ENCODE measurements at places on chromosomes 12 and 14.

DNA sequence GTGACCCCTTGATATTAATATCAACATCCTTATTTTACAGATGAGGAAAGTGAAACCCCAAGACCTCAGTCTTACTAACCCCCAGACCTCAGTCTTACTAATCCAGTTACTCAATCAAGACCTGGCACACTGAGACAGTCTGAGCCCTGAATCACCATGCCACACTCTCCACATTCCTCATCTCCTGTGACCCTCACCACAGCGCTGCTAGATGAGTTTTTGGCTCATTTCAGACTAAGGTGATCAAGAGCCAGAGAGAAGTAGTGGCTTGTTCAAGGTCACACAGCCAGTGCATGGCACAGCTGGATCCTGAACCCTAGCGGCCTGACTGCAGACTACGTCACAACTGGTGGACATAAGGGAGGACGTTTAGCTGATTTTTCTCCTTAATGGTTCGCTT, 579.2 kb downstream of the BCL11B start:
- peak; percentile 45 for DNase-seq

GRCh38 chr14:72892103-72892878, 1.6 kb downstream of the DPF3 start:
- DNase-seq, result peak; percentile 39

DNA sequence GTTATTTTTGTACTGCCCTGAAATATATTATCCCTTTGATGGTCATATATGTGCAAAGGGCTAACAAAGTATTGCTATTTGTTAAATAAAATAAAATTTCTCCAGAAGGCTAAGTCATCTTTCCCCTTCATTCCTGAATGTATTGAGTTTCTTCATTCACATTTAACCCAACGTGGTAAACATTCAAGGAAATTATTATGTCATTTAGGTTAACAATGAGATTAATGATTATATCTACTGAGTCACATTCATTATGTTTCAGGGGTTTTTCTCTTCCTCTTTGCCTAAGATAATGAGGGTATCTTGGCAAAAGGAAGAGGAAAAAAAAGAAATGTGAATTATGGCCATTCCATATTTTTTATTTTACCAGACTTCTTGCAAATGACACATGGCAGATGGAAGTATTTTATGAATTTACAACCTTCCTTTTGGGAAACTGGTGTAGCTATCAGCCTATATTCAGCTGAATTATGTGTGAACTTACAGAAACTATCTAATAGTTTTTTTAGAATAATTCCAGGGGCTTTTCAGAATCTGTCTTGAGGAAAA, 27.2 kb downstream of the TSPAN8 start:
- DNase-seq, result peak; percentile 25

DNA sequence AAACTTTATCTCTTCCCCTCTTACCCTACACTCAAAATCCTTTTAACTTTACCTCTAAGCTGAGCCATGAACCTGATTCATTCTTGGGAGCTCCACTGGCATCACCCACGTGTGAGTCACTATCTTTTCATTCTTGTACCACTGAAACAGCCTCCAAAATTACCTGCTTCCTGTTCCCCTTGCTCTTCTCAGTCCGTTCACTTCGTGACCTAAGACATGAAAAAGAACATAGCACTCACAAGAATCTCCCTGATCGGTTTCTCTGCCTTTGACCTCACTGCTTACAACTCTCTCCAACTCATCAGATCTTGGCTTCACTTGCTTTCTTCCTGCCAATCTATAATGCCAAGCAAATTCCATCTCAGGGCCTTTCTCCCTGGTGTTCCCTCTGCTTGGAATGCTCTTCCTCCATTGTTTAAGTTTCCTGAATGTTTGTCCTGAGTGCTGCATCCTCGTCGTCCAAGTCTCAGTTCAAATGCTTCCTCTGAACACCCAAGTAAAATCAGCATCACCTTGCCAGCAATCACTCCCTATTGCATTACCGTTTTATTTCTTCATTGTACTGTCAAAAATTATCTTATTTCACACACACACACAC, 9.2 kb downstream of the GLIPR1 start:
- DNase-seq, result peak; percentile 86

DNA sequence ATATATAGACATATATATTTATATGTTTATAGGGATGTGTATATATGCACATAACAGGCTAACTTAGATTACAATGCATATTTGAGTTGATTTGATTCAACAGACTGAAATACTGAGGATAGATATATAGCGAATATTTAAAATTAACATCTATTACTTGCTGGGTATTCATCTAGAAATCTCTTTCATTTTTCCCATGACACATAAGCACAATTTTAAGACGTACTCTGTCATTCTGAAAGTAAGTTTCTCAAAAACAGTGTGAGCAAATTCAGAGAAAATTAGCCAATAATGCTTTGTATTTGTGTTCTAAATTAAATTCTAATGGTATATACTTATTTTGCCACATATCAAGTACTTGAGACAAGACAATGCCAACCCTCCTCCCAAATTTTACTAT, 907.5 kb upstream of the MDGA2 start:
- DNase-seq, result no peak

GRCh38 chr12:104641862-104642261, 185.1 kb downstream of the CHST11 start:
- DNase-seq, result no peak

- no peak for DNase-seq
These were observed 246.5 kb downstream of the EMP1 start for GRCh38 chr12:13443028-13443427.

GRCh38 chr12:104182621-104183378, 32.8 kb upstream of the TXNRD1 start:
- no peak for DNase-seq

DNA sequence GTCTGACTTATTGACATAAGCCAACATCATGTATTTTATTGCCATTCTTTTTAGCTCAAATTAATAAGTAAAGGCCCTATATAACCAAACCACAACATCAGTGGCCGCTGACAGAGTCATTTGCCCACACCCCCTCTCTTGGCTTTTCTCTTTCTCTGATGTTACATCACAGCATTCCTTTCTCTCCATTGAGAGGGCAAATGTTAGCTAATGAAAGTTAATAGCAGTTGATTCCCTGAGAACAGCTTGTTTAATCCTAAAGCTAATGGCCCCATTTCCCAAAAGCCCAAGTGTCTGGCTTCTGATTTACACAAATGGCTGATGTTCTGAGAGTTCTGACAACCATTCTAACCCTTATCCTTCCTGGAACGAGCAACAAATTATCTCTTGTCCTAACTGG, 308.8 kb downstream of the SNAPC1 start:
- no peak for DNase-seq

DNA sequence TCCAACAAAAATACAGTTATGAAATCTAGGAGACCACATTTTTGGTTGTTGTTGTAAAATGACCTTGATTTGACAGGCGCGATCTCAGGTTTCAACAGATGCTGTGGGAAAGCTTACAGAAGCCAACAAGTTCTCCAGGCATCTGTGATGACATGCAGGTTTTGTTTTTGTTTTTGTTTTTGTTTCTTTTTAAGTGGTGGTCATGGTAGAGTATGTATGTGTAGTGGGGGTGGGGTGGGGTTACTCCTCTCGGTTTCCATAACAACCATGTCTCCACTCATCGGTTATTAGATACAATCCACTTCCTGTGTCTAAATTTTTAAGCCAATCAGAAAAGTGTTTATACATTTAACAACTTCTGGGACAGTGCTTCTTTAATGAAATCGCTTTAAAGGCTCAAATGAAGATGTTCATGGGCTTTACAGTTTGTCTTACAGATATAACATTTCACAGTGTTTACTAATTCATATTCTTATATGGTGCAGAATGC, 199.9 kb upstream of the FOXN3 start:
- no peak for DNase-seq

- no peak for DNase-seq
These were observed 740 bp downstream of the FGF23 start for GRCh38 chr12:4378772-4379171.

GRCh38 chr12:52185400-52185967, 6.3 kb downstream of the KRT80 start:
- DNase-seq, result no peak

- no peak for DNase-seq
These were observed 708 bp upstream of the TCTN1 start for GRCh38 chr12:110613071-110613770.

GRCh38 chr14:28666961-28667360, 99.6 kb upstream of the FOXG1 start:
- no peak for DNase-seq

DNA sequence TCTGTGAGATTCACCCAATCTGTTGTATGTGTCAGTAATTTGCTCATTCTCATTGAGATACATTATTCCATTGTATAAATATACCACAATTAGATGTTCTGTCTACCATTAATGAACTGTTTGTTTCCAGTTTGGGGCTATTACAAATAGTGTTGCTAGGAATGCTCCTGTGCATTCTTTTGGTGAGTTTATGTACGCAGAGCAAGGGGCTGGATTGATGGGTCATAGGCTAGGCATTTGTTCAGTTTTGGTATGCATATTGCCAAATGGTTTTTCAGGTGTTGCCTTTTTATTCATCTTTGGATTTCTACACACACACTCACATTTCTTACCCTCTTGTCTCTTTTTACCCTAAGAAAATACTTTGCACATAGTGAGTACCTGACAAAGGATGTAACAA, 93.4 kb downstream of the GPATCH2L start:
- peak; percentile 41 for DNase-seq

- DNase-seq, result peak; percentile 33
These were observed 6.4 kb upstream of the ZNF385A start for GRCh38 chr12:54390668-54391551.

DNA sequence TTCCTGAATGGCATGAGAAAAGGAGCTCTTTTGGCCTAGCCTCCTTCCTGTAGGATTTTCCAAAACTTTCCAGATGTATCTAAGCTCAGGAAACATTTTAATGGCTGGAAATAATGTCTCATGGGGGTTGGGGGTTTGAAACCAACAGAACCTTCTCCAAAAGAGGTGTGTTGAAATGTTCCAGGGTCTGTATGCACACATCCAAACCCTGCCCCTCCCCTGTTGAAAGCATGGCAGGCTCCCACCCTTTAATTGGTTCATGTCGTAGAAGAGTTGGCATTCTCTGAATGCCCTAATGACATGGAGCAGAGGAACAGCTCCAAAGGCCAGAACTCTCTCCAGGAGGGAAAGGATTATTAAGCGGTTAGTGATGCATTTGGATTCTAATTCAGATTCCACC, 353.2 kb downstream of the ZFP36L1 start:
- DNase-seq, result no peak

GRCh38 chr12:104472748-104473147, 16.0 kb downstream of the CHST11 start:
- no peak for DNase-seq

GRCh38 chr14:85221832-85222231, 308.1 kb upstream of the FLRT2 start:
- no peak for DNase-seq

DNA sequence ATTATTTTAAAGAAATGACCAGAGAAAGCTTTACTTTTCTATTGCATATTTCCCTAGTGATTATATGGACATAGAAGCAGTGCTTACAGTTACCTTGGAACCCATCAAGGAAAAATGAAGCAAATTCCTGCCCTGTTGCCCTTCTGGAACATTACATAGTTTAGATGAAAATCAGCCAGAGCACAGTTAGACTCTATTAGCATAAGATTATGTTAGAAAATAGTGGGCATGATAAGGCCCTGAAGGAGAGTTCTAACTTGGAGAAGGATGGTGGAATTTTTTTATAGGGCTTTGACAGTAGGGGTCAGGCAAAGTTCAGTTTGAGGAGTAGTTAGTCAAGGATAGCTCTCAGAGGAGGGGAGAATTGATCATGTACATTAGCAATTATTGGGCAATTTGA, 74.3 kb downstream of the FUT8 start:
- no peak for DNase-seq

DNA sequence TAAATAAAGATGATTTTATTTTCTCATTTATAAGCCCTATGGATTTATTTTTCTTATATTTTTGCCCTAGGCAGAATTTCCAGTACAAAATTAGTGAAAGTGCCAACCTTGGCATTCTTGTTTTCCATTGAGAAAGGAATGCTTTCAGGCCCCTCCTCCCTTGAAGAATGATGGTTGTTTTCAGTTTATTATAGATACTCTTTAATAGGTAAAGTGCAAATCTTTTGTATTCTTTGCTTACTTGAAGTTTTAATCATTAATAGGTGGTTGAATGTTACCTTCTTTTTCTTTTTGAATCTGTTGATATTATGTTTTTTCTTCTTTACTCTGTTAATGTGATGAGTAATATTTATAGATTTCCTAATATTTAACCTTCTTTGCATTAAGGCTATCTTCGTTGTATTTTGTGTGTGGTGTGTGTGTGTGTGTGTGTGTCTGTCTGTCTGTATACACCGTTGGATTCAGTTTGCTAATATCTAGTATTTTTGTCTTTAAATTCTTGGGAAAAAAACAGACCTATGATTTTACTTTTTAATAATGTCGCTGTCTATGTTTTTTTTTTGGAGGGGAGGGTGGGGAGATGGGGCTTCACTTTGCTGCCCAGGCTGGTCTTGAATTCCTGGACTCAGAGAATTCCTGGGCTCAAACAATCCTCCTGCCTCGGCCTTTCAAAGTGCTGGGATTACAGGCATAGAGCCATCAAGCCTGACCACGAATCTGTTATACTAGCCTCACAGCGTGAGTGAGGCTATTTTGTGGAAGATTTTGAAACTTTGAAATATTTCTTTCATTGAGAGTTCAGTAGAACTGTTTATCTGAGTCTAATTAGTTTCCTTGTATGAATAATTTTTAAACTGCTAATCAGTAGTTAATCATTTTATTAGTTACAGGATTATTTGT, 13.5 kb downstream of the SRGAP1 start:
- DNase-seq, result peak; percentile 39

GRCh38 chr14:31439561-31439960, 17.7 kb downstream of the DTD2 start:
- DNase-seq, result no peak

GRCh38 chr14:66371776-66372175, 114.4 kb upstream of the CCDC196 start:
- no peak for DNase-seq

DNA sequence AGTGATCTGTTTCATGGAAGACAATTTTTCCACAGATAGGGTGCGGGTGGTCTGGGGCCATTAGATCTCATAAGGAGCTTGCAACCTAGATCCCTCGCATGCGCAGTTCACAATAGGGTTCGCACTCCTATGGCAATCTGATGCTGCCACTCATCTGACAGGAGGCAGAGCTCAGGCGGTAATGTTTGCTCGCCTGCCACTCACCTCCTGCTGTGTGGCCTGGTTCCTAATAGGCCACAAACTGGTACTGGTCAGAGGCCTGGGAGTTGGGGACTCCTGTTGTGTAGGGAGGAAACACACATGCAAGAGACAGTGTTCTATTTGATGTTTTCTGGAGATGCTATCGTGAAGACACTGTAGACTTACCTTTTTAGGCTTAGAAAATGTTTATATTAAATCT, 77.0 kb upstream of the FGD4 start:
- no peak for DNase-seq

Measured in kidney tubule cell (primary cell).